ENCODE measurements at places on chromosomes 7 and 10.
A peak's percentile ranks its signal among the peaks of the same experiment; 100 is the strongest.

DNA sequence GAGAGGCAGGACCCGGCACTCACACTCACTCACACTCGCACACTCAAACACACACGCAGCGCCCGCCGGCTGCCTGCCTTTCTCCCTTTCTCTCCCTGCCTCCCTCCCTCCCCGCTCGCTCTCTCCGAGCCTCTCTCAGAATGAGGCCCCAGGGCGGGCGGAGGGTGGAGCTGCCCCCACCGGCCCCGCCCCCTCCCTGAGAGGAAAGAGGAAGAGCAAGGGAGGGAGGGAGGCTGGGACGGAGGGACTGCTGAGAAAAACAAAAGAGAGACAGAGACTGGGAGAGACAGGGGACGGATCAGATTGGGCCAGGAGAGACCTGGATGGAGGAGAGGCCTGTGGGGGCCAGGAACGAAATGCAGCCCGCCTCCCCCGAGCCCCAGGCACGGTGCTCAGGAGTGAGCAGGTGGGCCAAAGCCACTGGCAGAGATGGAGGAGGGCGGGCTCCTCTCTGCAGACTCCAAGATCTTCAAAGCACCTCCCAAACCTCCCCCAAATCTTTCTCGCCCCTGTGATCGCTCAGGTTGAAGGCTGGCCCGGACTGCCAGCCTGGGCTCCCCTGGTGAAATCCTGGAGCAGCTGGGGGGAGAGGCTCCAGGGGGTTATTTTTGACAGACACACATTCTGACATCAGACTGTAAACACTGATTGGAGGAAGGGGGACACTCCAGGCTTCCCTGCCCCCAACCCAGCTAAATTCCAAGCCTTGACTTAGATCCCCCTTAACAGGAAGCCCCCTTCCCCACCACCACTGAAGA lies 5.1 kb downstream of the LDB1 start:
- peak; percentile 54 for ATAC-seq

- no peak for ATAC-seq
Observed at GRCh38 chr10:69710008-69710888, 80.2 kb downstream of the FAM241B start.

DNA sequence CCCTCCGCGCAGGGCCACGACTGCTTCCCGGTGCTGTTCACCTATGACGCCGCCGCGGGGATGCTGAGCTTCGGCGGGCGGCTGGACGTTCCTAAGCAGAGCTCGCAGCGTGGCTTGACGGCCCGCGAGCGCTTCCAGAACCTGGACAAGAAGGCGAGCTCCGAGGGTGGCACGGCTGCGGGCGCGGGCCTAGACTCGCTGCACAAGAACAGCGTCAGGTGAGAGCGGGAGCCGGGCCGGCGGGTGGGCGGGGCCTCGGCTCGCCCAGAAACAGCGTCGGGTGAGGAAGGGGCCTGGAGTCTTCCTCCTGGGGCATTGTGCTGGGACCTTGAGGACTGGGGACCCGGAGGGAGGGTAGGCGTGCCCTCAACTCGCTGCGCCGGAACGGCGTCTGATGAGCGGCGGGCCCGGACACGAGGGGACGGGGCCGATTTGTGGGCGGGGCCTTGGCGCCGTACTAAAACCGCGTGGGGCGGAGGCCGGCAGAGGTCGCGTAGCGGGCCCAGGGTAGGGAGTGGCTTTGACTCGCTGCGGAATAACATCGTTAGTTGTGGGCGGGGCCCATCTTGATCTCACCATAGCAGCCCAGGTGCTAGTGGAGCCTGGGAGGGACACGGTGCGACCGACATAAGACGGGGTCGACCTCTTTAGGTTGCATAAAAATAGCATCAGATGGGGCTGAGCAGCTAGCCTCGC lies 15.6 kb downstream of the PDAP1 start:
- ATAC-seq, result peak; percentile 84

- no peak for ATAC-seq
Observed at GRCh38 chr10:31607481-31607880, 288.5 kb downstream of the ZEB1 start.

GRCh38 chr7:104267701-104268368 lies 60.0 kb upstream of the ORC5 start:
- ATAC-seq, result no peak

GRCh38 chr7:70408477-70408876 lies 723.5 kb upstream of the GALNT17 start:
- no peak for ATAC-seq

DNA sequence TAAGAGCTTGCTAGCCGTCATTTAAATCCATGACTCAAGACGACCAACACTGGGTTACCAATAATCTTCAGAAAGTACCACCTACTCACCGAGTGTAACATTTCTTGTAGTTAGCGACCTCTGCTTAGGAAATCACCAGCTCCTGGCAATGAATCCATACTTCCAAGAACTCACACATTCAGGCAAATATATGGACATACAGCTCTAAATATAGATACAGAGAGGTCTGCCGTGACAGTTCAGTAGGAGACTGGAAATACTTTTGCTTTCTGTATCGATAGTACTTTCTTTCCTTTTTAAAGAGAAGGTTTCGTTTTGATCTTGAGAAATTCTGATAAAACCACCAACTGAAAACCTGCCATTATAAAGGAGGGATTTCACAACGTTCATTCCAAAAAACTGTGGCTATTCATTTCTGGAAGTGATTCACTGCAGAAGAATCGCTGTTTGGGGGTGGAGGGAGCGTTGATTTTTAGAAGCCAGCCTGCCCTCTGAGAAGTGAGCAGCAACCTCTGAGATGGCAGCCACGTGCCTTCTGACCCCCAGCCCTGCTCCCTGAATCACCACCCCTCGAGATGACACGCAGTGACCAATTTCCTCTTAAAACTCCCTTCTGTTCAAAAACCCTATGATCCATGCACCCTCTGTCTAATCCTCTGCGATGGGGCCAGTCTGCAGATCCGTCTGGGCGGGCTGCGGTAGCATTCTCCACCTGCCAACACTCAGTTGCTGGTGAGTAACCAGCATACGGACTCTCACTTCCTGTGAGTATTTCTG lies 179.0 kb upstream of the KLF14 start:
- no peak for ATAC-seq

DNA sequence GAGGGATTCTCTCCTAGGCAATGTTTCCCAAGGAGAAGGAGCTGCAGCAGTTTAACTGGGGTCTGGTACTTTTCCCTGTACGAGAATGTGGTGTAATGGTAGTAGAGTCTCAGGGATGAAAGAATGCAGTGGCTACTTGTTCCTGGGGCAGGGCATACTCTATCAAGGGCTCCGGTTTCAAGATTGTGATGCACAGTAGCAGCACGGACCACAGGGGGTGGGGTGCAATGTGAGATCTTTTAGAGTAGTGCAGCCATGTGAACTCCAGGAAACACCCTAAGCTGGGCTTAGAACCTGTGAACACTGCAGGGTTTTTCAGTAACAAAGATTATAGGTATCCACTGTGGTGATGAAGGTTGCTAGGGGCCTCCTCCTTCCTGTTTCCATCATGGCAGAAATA lies 903.9 kb downstream of the NRG3 start:
- no peak for ATAC-seq

DNA sequence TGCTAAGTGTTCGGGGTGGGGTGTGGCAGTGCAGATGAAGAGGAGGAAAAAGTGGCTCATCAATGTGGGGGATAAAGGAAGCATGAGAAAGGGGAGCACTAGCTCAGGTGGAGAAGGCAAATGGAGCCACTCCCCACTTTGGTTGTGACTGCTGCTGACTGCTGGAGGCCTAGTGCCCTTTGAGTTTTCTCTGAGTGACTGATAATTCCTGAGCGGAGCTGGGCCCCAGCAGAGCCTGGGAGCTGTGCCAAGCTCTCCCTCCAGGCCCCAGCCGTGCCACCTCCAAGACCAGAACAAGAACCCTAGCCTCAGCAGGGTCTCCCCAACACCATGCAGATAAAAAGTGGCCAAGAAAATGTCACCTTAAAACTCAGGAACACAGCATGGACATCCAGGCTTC lies 9.7 kb upstream of the RASSF4 start:
- ATAC-seq, result no peak

- ATAC-seq, result no peak
Observed at GRCh38 chr7:99531354-99531765, 20.6 kb downstream of the FAM200A start.

GRCh38 chr10:59622320-59623132 lies 87.1 kb downstream of the SLC16A9 start:
- ATAC-seq, result peak; percentile 48

- no peak for ATAC-seq
Observed at GRCh38 chr7:143451122-143451521, 7.9 kb downstream of the TAS2R60 start.

GRCh38 chr7:74010407-74010806 lies 17.6 kb upstream of the ELN start:
- no peak for ATAC-seq

- ATAC-seq, result peak; percentile 40
Observed at GRCh38 chr7:32879460-32879859, 12.1 kb downstream of the KBTBD2 start.

DNA sequence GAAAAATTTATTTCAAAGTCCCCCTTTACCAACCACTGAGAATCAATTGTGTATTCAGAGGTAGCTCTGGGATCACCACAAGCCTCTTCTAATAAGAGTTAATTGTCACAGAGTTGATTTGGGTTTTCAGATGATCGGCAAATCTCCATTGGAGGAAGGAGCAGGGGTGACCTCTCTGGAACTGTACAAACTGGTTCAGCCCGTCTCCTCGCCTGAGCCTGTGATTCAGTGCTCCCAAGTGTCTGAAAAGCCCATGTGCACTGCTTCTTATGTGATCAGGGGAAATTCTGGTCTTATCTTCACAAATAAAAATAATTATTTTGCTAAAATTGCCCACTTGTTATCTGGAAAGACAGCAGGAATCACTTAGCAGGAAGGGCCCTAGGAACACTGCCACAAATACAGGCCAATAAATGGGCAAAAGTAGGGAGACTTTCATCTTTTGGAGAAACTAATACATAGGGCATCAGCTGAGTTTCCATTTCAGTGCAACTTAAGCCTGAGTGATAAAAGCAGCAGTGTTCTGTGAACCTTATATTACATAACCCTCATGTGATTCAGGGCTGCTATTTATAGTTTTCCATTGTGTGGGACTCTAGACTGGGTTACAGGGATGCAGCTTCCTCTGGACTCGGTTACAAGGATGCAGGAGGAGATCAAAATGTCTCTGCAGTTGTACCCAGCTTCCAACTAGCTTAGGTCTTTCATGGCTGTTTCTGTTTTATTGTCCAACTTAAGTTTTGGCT lies 32.3 kb downstream of the CDK1 start:
- peak; percentile 82 for ATAC-seq

DNA sequence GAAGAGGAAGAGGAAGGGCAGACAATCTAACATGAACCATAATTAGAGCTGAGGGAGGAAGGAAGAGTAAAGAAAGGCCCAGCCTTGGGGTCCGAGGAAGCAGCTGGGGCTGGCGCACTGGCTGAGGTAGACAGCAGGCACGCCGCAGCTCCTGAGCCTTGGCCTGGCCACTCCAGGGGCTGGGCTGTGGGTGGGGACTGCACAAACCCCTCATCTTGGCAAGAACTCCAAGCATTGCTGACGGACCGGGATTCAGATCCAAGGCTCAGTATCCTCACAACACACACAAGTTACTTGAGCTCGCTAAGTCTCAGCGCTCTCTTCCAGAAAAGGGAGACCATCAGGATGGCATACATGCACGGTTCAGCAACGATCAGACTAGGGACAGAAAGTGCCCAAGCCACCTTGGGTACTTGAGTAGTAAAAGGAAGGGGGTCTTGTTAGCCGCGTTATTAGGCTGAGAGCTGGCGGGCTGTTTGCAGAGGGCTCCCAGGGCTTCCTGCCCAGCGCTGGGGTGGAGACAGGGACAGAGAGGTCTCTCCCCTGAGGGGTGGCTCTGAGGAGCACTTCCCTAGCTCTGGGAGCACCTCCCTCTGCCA lies 4.5 kb downstream of the TNS3 start:
- no peak for ATAC-seq

GRCh38 chr7:142689439-142690120 lies 59.7 kb upstream of the PRSS1 start:
- ATAC-seq, result no peak

DNA sequence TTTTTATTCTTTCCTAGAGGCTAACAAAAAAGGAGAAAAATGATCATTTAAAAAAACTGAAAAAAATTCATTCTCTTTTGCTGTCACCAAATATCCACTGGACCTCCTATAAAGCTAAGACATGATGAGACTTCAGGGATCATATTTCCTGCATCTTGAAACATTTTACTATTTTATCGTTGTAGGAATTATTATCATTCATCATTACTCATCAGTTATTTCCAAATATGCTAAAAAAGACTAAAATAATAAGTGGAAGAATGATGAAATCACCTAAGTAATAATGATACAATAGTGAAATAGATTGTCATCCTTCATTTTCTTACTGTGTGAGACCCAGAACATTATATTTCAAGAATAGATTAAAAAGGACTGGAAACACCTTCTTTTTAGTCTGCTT lies 28.3 kb downstream of the TAF3 start:
- ATAC-seq, result no peak

- ATAC-seq, result no peak
Observed at GRCh38 chr10:128837478-128837877, 629.6 kb upstream of the MGMT start.

GRCh38 chr10:50392966-50393718 lies 141.8 kb upstream of the ASAH2 start:
- ATAC-seq, result no peak

DNA sequence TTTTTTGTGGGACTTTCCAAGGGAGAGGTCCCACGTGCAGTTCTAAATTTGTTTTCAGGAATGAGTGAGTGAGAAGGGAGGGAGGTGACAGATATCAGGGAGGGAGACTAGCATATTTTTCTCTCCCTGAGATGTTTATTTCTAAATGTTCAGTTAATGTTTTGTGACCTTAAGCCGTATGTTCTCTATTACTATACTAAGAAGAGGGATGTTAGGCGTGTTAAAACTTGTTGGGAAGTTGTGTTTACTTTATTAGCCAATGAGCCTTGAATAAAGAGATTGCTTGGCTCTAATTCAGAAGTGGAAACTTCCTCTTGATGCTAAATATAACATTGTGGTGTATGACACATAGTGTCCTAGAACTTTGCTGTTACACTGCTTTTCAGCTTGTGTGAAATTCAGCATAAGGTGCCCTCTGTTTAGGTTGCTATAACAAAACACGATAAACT lies 37.3 kb downstream of the DNAH11 start:
- peak; percentile 91 for ATAC-seq

- peak; percentile 88 for ATAC-seq
Observed at GRCh38 chr7:87220026-87220733, 648 bp upstream of the TMEM243 start.

DNA sequence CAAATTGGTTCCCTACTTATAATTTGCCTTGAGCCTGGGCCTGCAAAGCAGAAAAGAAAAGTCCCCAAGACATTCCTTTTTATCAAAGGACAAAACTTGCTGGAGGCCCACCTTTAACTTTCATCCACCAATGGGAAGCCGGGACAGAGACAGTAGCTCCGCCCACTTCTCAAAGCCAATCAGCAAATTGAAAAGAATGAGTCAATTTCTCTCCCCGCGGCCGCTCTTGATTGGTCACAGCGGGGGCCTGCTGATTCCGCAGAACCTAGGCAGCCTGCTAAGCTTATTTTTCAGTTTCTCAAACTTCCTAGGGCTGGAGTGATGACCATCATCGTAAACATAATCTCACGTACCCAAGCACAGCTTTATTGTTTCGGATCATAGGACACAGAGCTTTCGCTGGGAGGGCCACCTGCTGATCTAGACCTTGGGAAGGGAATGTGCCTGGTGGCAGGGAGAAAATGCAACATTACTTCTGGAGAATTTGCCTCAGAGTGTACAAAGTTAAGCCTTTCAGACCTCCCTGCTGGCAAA lies at the start of gene SLC13A4:
Gene SLC13A4 (minus strand): TSS at position 51 of the 534 bp plus-strand sequence. CDS start 690 bp downstream, outside the sequence.
- ATAC-seq, result no peak

- ATAC-seq, result no peak
Observed at GRCh38 chr7:48087349-48087748, 1.7 kb upstream of the UPP1 start.

- no peak for ATAC-seq
Observed at GRCh38 chr7:152106990-152107389, 81.5 kb downstream of the GALNT11 start.

- ATAC-seq, result no peak
Observed at GRCh38 chr10:16184906-16185305, 251.9 kb upstream of the PTER start.
